ENCODE measurements at places on chromosomes 2 and 18.

- no peak for DNase-seq
Measured at GRCh38 chr18:39190508-39190907, 1624.9 kb upstream of the CELF4 start.

- DNase-seq = no peak
Measured at GRCh38 chr2:96788442-96789244, 27.4 kb upstream of the CNNM3 start.

DNA sequence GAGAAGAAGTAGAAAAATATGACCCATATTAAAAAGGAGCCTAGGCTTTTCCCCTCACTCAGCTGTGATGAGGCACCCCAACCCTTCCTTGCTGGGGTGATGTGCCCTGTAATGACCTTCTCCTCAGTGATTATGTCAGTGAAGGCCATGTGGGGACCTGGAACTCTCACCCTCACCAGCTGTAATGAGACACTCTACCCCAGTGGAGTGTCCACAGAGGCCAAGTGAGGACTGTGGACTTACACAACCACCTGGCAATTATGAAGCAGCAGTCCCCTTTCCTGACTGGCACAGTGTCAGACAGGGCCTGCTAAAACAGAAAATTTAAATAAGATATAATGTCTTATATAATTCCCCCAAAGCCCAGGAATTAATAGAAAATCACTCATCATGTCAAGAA is 54.2 kb downstream of the SEMA4F start:
- no peak for DNase-seq

DNA sequence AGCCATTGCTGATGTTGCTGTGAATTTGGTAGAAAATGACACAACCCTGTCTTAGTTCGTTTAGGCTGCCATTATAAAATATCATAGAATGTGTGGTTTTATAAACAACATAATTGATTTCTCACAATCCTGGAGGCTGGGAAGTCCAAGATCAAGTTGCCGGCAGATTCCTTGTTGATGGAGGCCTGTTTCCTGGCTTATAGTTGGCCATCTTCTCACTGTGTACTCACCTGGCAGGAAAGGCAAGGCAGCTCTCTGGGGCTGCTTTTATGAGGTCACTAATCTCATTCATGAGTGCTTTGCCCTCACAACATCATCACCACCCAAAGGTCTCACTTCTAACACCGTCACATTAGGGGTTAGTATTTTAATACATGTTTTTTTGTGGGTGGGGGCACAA is 58.4 kb downstream of the PHLPP1 start:
- no peak for DNase-seq

- no peak for DNase-seq
Measured at GRCh38 chr2:66569974-66570373, 135.0 kb downstream of the MEIS1 start.

DNA sequence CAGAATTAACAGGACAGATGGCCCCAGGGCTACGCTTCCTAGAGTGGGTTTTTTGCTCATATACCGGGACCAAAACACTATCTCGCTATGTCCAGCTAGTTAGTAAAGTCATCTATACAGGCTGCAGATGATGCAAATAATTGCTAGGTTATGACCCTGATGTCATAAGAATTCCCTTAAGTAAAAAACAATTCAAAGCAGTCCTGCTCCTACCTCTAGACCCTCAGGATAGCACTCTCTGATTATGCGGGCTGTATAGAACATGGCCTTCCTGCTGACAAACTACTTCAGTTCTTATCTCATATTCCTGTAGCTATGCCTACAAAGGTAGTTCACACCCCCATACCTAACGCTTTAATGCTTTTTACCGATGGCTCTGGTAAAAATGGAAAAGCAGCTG is 13.2 kb downstream of the DYNAP start:
- DNase-seq = no peak

DNA sequence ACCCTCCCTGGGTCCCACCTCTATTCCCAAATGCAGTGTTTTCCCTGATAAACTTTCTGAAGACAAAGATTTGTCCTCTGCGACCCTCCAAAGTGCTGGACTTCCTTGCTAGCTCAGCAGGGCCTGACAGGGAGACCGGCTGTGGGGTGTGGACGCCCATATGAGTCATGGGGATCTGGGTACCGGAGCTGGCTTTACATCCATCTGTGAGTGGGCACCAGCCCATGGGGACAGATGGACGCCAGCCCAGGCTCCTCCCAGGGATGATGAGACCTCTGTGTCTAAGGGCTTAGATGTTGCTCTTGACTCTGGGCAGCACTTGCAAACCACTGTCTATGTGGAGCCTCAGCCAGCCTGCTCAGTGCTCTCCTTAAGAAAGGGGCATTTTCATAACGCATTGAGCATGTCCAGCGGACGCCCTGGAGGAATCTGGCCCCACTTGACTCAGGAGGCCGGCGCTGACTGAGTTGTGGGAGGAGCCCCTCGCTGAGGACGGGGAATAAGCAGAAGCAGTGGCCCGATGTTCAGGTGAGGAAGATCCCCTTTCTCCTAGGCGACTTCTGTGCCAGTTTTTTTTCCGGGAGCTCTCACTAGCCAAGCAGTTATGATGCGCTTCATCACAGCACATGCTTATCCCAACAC is 229.4 kb upstream of the MYT1L start:
- no peak for DNase-seq
